ENCODE measurements at places on chromosomes 3 and 15. TPM values are rescaled to one million over a fixed set of nuclear protein-coding genes. Genes with fewer than 3 reads are reported as not detected.

Gene DNAH12
- 0.37 TPM for total RNA-seq

Gene IL5RA
- 0.69 TPM for total RNA-seq

Gene SCN11A
- total RNA-seq: 11.8 TPM

Gene EXD1
- not detected for total RNA-seq

Gene ZDHHC19
- not detected for total RNA-seq

Gene CDC25A
- 3.7 TPM for total RNA-seq

Gene GOLGA6L4
- 4.9 TPM for total RNA-seq

Gene ACP3
- total RNA-seq: 3.2 TPM

Gene TUSC2
- total RNA-seq: 4.5 TPM

Data from urinary bladder (tissue), 4 donors.